ENCODE measurements at places on chromosomes 13 and 19.

DNA sequence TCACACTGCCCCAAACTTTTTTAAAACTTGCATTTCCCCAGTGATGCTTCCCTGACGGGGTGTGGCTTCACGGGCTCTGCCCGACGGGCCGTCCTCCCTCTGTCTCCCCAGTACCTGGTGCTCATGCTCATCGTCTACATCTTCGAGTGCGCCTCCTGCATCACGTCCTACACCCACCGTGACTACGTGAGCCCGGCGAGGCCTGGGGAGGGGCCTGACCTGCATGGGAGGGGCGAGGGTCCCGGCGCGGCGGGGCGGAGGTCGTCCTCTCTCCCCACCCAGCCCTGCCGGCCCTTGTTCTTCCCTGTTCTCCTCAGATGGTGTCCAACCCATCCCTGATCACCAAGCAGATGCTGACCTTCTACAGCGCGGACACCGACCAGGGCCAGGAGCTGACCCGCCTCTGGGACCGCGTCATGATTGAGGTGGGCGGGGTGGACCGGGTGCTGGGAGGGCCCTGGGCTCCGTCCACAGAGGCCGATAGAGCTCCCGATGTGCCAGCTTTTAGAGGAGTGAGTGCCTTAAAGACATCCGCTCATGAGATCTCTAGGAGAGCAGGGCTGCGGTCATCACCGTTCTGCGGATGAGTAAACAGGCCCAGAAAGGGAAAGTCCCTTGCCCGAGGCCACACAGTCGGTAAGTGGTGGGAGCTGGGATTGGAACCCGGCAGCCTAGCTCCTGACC, 6.9 kb downstream of the UPK1A start:
- DNase-seq, result no peak

DNA sequence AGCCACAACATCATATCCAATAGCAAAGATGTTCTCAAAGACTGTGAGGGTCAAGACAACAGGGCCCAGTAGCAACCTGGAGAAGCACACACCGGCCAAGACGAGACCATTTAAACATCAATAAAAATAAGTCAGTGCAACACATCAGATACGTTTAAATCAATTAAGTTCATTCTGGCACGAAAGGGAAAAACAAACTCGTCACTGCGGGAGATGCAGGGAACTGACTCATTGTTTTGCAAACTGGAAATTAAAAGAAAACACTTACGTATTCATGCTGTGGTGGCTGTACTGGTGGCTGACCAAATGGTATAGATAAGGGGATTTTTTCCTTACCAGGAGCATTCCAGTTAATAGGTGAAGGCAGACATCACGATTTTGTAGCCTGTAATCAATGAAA, 26.3 kb upstream of the SLC15A1 start:
- no peak for DNase-seq

- no peak for DNase-seq
These were observed 90.5 kb downstream of the RNASEH2B start for GRCh38 chr13:51000061-51000460.

GRCh38 chr13:53079691-53080090, 51.1 kb downstream of the OLFM4 start:
- DNase-seq, result no peak

DNA sequence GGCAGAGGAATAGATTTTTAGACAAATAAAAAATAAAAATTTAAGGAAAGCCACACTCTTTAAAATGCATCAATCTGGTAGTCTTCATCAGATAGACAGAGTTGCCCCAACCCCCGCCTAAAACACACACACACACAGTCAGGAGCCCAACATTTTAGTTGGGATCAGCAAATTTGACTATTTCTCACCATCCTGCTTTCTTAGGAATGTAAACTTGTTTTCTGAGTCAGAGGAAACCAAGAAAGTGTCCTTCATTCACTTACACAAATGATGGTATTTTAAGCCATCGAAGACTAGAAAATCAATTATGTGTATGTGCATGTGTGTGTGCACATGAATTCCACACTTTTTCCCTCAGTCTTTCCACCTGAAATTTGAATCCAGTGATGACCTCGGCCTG, 1657.5 kb downstream of the SLITRK1 start:
- no peak for DNase-seq

DNA sequence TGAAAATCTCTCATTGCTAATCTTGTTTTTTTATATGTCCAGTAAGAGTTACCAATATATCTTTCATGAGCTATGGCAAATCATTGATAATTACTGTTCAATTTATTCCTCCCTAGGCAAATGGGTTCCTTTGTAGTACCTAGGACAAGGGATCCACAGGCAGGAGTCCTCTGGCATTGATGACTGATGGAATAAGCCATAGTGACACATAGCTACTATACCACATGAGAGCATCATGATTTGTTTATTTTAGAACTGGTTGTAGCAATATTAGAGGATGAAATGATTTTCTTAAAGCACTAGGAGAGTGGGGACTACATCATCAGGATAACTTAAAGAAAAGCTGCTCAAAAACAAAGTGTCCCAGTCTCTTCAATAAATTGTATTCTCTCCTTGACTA, 21.7 kb upstream of the MAB21L1 start:
- DNase-seq, result no peak

DNA sequence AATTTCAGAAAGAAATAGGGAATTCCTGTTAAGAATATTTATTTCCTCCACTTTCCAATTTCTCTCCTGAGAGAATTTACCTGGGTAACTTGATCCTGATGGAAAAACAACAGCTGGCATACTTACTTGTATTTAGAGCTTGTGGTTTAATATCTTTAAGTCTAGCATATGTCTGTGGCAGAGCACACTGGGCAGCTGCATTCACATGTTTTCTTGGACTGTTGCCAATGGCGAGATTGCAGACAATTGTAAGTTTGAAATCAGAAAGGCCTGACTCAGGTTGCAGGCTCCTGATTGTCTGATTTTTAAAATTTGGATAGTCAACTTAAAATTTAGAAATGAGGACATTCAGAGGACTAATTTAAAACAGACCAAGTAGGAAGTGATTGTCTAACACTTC, 66.9 kb downstream of the NHLRC3 start:
- peak; percentile 28 for DNase-seq

GRCh38 chr13:106151056-106151699, 384.3 kb downstream of the EFNB2 start:
- DNase-seq, result no peak

DNA sequence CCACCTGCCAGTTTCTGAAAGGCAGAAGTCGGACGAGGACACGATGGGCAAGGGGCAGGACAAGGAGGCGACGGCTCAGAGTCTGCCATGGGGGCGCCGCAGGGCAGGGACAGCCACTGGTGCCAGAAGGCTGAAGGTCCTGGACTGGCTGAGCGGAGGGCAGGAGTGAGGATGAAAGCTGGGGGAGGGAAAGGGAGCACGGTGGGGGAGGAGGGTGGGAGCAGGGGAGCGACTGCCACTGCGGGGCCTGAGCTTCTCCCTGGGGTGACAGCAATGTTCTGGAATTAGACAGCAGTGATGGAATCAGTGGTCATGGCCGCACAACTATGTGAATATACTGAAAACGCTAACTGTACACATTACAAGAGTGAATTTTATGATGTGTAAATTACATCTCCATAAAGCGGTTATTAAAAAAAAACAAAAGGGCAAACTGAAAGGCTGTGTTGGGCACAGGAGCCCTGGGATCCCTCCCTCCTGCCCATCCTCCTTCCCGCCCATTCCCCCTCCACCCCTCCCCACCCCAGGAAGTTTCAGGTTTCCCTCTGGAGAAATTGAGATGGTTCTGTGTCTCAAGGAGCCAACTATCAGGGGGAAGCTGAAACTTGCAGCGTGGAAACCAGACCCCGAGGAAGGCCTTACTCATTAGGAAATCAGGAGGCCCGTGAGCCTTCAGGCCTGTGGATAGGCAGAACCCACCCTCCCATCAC, 15.9 kb downstream of the MLLT1 start:
- DNase-seq, result no peak

DNA sequence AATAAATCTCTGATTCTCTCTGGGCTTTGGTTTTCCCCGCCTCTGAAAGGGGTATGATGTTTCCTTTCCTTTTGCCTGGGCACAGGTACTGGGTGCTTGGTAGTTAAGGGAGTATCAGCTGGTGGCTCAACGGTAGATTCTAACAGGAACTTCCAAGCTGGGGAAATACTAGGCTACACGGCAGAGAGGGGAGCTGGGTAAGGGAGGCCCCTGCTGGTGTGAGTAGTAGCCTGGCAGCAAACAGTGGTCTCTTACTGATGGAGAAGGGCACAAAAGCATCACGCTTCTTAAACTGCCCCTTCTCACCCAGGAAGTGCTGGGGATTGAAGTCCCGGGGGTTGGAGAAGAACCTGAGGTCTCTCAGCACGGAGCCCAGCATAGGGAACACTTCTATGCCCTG, 26.9 kb upstream of the CYP2A7 start:
- DNase-seq, result no peak

DNA sequence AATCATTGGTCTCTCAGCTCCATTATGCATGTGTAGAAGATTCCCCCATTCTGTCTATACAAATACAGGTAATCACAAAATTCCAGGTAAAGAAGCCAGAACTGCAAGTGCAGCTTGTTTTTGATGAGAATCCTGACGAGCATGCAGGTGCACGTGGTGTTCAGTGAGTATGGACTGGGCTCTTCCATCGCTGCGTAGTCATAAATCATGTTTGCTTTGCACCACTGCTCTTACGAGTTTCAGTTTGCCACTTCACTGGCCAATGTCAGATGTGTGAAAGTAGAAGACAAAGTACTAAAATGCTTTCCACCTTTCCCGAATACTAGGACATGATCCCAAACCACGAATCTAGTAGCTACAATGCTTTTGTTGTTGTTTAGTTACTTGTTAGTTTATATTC, 390.7 kb downstream of the LIG4 start:
- DNase-seq, result no peak

- no peak for DNase-seq
These were observed 1.8 kb downstream of the TEX29 start for GRCh38 chr13:111322001-111322915.

GRCh38 chr19:33722456-33723239, 74.0 kb upstream of the KCTD15 start:
- DNase-seq, result peak; percentile 54

DNA sequence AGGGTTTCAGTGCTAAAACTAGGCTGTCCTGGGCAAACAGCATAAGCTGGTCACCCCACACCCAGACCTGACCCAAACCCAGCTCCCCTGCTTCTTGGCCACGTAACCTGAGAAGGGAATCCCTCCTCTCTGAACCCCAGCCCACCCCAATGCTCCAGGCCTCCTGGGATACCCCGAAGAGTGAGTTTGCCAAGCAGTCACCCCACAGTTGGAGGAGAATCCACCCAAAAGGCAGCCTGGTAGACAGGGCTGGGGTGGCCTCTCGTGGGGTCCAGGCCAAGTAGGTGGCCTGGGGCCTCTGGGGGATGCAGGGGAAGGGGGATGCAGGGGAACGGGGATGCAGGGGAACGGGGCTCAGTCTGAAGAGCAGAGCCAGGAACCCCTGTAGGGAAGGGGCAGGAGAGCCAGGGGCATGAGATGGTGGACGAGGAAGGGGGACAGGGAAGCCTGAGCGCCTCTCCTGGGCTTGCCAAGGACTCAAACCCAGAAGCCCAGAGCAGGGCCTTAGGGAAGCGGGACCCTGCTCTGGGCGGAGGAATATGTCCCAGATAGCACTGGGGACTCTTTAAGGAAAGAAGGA, 2.8 kb downstream of the PPP1R12C start:
- DNase-seq, result no peak

- DNase-seq, result no peak
These were observed 402.8 kb downstream of the FGF9 start for GRCh38 chr13:22073718-22074117.

GRCh38 chr13:106212386-106213010, 323.0 kb downstream of the EFNB2 start:
- no peak for DNase-seq

GRCh38 chr13:64300239-64300638, 2884.6 kb upstream of the PCDH20 start:
- DNase-seq, result no peak

DNA sequence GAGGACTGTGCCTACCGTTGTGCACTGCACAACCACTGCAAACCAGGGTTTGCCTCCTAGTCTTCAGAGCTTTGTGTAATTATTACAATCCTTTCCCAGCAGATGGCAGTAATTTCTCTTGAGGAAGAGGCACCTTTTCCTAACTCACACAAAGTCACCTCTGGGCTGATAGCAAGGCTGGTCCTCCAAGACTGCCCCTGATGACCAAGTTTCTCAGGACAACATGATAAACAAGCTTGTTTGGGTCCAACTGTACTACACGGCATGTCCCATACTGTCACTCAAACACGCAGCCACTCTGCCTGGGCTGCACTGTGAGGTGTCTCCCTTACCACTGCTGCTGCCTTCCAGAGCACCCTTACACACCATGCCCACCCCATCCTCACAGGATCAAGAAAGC, 39.3 kb downstream of the RFXAP start:
- DNase-seq, result peak; percentile 66

DNA sequence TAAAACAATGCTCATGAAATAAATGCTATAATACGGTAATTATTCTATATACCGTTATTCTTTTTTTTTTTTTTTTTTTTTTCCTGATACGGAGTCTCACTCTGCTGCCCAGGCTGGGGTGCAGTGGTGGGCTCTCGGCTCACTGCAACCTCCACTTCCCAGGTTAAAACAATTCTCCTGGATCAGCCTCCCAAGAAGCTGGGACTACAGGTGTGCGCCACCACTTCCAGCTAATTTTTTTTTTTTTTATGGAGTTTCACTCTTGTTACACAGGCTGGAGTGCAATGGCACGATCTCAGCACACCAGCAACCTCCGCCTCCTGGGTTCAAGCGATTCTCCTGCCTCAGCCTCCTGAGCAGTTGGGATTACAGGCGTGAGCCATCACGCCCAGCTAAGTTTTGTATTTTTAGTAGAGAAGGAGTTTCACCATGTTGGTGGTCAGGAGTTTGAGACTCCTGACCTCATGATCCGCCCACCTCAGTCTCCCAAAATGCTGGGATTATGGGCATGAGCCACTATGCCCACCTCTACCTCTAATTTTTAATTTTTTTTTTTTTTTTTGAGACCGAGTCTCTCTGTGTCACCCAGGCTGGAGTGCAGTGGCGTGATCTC, 6.9 kb downstream of the PPP1R15A start:
- no peak for DNase-seq

DNA sequence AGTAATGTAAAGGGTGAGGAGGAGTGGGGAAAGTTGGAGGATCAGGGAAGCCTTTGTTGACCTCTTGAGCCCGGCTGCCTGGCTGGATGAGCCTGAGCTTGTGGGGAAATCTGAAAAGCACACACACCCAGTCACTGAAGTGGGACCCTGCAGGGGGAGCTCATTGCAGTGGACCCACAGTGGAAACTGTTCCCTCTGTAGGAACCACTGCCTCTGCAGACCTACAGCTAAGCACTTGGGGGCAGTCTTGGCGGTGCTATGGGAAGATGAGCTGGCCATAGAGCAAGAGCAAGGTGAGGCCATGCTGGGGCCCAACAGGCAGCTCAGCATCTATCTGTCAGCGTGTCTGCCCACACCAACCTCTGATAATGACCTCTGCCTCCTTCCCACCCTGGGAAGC, 294.8 kb downstream of the TSHZ3 start:
- DNase-seq, result peak; percentile 47

DNA sequence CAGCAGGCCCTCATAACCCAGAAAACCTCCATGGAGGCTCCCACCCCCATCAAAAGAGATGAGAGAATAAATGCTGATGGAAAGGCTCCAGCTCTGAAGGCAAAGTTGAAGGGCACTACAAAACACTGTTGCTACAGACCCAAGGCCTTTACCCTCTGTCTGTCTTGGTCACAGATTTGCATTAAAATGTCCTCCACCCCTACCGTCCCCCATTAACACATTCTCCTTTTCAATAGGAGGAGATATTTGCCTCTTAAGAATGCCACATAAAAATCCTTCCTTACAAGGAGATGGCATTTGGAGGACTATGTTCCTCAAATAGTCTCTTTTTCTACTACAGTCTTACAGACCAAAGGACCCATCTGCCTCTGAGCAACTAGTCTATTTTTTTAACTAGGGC, 361.5 kb downstream of the ENOX1 start:
- DNase-seq, result no peak

Data from SK-N-DZ (cell line).